ENCODE measurements at places on chromosomes 1 and 21.

- no peaks in the 10 kb centered on the region for H3K27me3 ChIP-seq
- H3K27ac ChIP-seq, result no peak overlapping the region
- H3K36me3 ChIP-seq, result peaks cover 1% of the 10 kb centered on the region
Observed at GRCh38 chr1:113256348-113256729, 134.0 kb upstream of the MAGI3 start.

GRCh38 chr1:17551755-17552234, 12.3 kb downstream of the ARHGEF10L start:
- DNase-seq, result no peak
- H3K4me3 ChIP-seq, result no peak overlapping the region
- H3K27me3 ChIP-seq, result peaks cover 62% of the 10 kb centered on the region
- H3K27ac ChIP-seq, result peak overlapping the region; percentile 51
- H3K4me1 ChIP-seq, result peaks cover 13% of the 10 kb centered on the region

- no peak overlapping the region for H3K27ac ChIP-seq
- DNase-seq, result no peak
Observed at GRCh38 chr1:90114521-90115141, 119.7 kb downstream of the ZNF326 start.

GRCh38 chr1:163068716-163069115, 445 bp upstream of the RGS4 start:
- peaks cover 13% of the 10 kb centered on the region for H3K27me3 ChIP-seq
- no peak overlapping the region for H3K27ac ChIP-seq
- no peaks in the 10 kb centered on the region for H3K36me3 ChIP-seq
- peaks cover 22% of the 10 kb centered on the region for H3K4me1 ChIP-seq

DNA sequence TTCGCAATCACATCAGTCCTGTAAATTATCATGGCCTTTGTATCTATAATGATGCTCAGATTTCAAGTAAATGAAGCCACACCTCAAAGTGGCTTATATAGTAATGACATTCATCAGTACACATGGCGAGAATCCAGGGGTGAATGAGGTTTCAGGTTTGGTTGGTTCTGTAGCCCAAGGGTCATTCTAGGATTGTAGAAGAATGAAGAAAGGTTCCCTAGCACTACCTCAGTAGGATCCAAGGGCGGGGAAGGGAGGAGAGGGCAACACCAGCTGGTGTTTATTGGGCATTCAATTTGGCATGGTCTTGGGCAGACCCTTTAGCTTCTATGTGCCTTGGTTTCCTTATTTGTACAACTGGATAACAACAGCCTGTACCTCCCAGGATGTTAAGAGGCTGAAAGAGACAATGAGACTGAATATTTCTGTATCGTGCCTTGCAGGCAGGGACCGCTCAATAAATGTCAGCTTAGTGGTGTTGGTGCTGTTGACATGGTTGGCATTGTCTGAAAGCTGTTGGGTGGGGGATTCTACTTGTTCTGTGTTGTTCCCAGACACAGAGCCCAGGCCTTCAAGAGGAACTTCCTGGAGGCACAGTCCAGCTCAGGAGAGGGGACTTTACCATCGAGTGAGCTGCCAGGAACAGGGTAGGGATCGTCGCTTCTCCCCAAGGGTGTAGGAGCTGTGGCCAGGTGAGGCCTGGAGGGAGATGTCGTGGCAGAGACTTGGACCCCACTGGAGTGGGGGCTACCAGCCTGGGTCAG, 388.2 kb downstream of the PTPRU start:
- no peak overlapping the region for H3K27ac ChIP-seq
- H3K4me1 ChIP-seq, result peaks cover 8% of the 10 kb centered on the region
- no peak overlapping the region for H3K4me3 ChIP-seq
- no peak for DNase-seq

- H3K27ac ChIP-seq, result no peak overlapping the region
- peaks cover 33% of the 10 kb centered on the region for H3K27me3 ChIP-seq
- no peak for DNase-seq
- no peak overlapping the region for H3K4me3 ChIP-seq
- no peaks in the 10 kb centered on the region for H3K36me3 ChIP-seq
- no peaks in the 10 kb centered on the region for H3K4me1 ChIP-seq
Observed at GRCh38 chr21:38569733-38570132, 71.5 kb upstream of the ERG start.
